ENCODE measurements at places on chromosomes 16 and 17. TPM values are rescaled to one million over a fixed set of nuclear protein-coding genes. Genes with fewer than 3 reads are reported as not detected.

- DNase-seq = no peak
- peaks cover 4% of the 10 kb centered on the region for H3K4me1 ChIP-seq
- H3K27me3 ChIP-seq = no peaks in the 10 kb centered on the region
- no peaks in the 10 kb centered on the region for H3K36me3 ChIP-seq
- H3K4me3 ChIP-seq = no peak overlapping the region
These were observed 95.3 kb downstream of the ZNF18 start for GRCh38 chr17:11901931-11902330.

DNA sequence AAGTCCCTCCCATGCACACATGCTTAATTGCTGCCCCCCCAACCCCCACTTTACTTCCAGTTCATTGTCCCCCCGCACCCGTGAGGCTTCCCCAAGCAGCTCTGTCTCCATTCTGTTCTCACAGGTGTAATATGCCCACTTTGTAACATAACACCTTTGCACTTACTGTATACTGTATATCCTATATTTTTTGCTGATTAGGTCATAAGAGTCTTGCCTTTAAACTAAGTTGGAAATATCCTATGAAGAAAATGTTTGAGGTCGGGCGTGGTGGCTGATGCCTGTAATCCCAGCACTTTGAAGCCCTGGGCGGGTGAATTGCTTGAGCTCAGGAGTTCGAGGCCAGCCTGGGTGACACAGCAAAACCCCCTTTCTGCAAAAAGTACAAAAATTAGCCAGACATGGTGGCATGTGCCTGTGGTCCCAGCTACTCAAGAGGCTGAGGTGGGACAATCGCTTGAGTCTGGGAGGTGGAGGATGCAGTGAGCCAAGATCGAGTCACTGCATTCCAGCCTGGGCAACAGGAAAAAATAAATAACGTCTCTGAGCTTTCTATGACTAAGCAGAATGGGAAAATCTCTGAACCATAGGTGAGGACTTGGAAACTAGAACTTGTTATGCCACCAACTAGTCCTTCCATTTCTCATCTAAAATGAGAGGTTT lies 76.1 kb downstream of the TNRC6C start:
- peak; percentile 23 for DNase-seq
- peaks cover 6% of the 10 kb centered on the region for H3K4me1 ChIP-seq
- no peaks in the 10 kb centered on the region for H3K27me3 ChIP-seq
- no peaks in the 10 kb centered on the region for H3K36me3 ChIP-seq
- no peak overlapping the region for H3K4me3 ChIP-seq

GRCh38 chr17:30493780-30494179 lies 16.6 kb downstream of the GOSR1 start:
- no peak overlapping the region for H3K27ac ChIP-seq
- no peaks in the 10 kb centered on the region for H3K27me3 ChIP-seq
- no peak for DNase-seq
- H3K4me3 ChIP-seq = no peak overlapping the region
- peaks cover 63% of the 10 kb centered on the region for H3K36me3 ChIP-seq

DNA sequence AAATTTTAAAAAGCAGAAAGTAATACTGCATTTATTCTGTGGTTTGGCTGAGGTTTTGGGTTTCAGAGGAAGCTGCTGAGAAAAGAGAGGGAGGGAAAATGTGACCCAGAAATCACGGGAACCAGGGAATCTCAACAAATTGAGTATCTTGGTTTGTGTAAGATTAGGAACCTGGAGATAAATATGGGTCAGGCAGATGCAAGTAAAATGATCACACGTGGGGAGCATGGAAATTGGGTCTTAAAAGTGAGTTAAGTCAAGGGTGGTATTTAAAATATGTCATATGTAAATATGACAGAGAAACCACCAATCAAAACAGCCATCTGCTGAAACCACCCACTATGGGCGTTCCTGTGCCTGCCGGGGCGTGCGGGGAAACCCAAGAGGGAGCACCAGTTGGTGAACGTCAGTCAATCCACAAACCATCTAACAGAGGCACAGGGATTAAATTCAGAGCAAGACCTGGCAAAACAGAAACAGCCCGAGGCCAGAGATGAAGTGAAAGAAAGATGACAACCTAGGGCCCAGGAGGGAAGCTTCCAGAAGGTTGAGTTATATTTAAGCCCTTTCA lies 33.4 kb downstream of the CDH13 start:
- H3K4me1 ChIP-seq = peaks cover 17% of the 10 kb centered on the region
- H3K27ac ChIP-seq = no peak overlapping the region
- no peaks in the 10 kb centered on the region for H3K36me3 ChIP-seq
- H3K4me3 ChIP-seq = no peak overlapping the region
- no peaks in the 10 kb centered on the region for H3K27me3 ChIP-seq
- DNase-seq = peak; percentile 57

- no peak for DNase-seq
- no peak overlapping the region for H3K4me3 ChIP-seq
- peaks cover 5% of the 10 kb centered on the region for H3K27me3 ChIP-seq
- H3K4me1 ChIP-seq = peaks cover 4% of the 10 kb centered on the region
- no peaks in the 10 kb centered on the region for H3K36me3 ChIP-seq
- H3K27ac ChIP-seq = no peak overlapping the region
These were observed 14.1 kb downstream of the CACNG4 start for GRCh38 chr17:66978514-66979061.

The EPN3 gene
- 1.7 TPM for total RNA-seq

The CDK5R1 gene
- total RNA-seq = 7.6 TPM

The FUS gene
- 309 TPM for total RNA-seq

The LITAFD gene
- total RNA-seq = not detected

All from astrocyte (in vitro differentiated cells and primary cell).